NCI-H187 (cell line): ENCODE measurements at places on chromosomes 11 and 22.
A peak's percentile ranks its signal among the peaks of the same experiment; 100 is the strongest.

- DNase-seq = no peak
Observed at GRCh38 chr11:60184824-60185511, 2.1 kb upstream of the MS4A6A start.

- no peak for DNase-seq
Observed at GRCh38 chr22:44620841-44621257, 81.2 kb upstream of the PRR5 start.

DNA sequence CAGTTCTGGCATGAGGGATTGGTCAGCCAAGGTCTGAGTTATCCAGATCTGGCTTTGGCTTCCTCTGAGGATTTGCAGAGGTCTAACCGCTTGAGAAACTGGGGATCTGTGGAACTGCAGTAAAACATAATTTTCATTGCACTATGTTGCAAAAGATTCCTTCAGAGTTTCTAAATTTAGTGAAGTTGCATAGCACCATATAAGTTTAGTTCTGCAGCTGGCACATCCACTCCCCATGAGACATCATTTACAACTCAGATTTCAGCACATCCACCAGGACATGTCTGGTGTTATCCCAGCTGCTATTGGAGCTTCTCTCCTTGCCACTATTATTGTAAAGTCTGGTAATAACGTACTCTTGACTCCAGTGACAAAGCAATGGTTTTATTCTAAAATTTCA is 181.5 kb downstream of the CWF19L2 start:
- no peak for DNase-seq

DNA sequence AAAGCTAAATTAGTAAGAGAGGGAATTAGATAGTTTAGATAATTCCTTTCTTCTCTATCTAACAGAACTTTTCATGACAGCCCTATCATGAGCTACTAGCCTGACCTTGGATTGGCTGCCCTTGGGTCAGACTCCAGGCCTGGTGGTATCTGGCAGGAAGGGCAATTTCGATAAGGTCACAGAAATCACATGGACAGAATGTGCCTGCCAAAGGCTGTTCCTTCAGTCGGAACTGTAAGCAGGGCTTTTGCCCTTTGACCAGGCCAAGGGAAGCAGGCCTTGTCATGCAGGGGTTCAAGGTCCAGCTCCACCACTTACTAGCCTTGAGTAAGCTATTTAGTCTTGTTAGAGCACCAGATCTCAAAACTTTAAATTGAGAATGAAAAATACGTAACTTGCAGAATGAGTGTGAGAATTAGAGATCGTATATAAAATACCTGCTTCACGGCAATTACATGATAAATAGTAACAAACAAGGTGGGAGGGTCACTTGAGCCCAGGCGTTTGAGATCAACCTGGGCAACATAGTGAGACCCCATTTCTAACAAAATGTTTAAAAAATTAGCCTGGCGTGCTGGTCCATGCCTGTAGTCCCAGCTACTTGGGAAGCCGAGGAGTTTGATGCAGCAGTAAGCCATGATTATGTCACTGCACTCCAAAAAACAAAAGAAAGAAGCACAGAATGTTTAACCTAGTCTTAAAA is 60.8 kb upstream of the SC5D start:
- no peak for DNase-seq

- no peak for DNase-seq
Observed at GRCh38 chr11:59187587-59187986, 15.7 kb downstream of the DTX4 start.

DNA sequence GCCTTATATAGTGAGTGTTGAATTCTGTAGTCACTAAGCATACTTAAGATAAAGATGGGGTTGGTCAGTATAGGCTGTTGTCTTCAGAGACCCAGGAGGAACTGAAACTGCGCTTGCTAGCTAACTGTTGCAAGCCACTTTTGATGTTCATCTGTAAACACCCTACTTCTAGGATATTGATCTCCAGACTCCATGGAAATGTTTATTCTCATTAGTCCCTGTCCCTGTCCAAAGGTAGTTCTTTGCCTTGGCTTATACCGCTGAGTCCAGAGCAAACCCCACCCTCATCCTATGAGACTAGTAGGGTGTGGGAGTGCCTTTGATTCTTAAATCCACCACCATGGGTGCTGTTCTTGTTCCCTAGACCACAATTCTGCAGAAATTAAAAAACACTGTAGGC is 36.4 kb downstream of the DEPDC5 start:
- no peak for DNase-seq

- no peak for DNase-seq
Observed at GRCh38 chr11:110219006-110219785, 77.2 kb downstream of the RDX start.

GRCh38 chr11:10902301-10903063 is 44.6 kb upstream of the ZBED5 start:
- no peak for DNase-seq

DNA sequence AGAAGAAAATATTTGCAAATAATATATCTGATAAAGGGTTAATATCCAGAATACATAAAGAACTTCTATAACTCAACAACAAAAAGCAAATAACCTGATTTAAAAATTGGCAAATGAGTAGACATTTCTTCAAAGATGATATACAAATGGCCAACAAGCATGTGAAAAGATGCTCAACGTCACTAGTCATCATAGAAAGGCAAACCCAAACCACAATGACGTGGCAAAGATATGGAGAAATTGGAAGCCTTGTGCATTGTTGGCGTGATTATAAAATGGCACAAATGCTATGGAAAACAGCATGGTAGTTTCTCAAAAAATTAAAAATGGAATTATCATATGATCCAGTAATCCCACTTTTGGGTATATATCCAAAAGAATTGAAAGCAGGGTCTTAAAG is 466.3 kb downstream of the TBC1D22A start:
- no peak for DNase-seq

- no peak for DNase-seq
Observed at GRCh38 chr22:40043081-40043480, 48.3 kb downstream of the FAM83F start.

DNA sequence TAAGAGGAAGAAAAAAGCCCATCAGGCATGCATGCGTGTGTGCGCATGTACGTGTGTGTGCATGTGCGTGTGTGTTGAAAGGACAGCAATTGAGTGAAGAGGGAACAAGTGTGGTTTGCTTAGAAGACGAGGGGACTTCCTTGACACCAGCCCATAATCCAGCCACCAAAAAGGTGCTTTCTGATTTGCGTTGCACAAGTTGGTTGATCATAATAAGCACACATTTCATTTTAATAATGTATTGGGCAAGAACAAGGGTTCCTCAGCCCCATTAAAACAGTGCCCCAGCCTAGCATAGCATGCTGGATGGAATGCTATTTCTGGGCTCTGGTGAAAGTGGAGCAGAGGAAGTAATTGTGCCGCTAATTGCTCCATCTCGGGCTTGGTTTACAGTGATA is 493.2 kb downstream of the MIAT start:
- no peak for DNase-seq

DNA sequence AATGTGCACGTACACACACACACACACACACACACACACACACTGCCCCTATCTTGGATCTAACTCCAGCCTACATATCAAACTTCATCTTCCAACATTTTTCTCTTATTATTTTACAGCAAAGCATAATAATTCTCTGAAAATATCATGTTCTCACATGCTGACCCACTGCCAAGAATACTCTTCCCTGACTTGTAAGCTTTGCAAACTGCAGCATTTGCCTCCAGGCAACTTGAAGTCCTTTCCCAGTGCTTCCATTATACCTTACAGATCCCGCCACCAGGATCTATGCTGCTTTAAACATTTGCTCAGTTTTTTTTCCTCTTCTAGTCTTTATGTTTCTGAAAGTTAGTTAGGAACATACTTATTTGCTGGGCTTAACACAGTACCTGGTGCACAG is 483.3 kb upstream of the ARHGAP42 start:
- no peak for DNase-seq

DNA sequence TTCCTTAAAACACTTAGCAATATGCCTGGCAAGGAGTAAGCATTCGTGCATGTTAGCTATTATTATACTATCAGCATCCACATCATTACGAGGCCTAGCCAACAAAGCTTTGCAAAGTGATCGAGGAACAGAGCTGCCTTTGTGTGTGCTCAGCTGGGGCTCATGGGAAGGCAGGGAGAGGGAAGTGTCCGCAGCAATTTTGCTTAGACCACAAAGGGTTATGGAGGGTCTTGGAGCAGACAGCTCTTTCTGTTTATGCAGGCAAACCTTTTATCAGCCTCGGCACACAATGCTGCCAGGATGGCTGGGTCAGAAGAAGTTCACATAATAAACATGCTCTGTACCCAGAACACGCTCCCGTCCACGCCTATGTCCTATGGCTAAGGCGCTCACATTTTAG is 10.9 kb upstream of the DKK3 start:
- DNase-seq = no peak

DNA sequence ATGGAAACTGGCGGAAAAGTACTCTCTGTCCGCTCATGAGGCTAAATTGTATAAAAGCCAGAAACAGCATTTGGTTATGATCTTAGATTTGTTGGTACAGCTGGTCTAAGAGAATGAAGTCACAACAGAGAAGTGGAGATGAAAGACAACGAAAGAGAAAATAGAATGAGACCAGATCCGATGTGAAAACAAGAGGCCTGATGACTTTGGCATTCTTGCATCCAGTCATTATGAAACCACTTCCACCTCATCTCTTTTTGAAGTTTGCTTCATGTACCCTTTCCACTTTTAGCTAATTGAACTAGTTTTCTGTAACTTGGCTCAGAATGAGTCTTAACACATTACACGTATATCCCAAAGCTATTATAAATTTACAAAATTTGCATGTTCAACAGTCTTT is 1431.7 kb downstream of the LRRC4C start:
- no peak for DNase-seq

GRCh38 chr11:106913141-106913540 is 105.1 kb downstream of the GUCY1A2 start:
- DNase-seq = no peak

- no peak for DNase-seq
Observed at GRCh38 chr11:76408171-76408965, 27.2 kb downstream of the GVQW3 start.

- peak; percentile 53 for DNase-seq
Observed at GRCh38 chr11:126716456-126717083, 284.0 kb downstream of the KIRREL3 start.

GRCh38 chr22:17969701-17970113 is 54.7 kb downstream of the MICAL3 start:
- no peak for DNase-seq

GRCh38 chr11:46363031-46363407 is 15.8 kb downstream of the DGKZ start:
- DNase-seq = no peak

GRCh38 chr22:39300186-39300830 is 19.1 kb downstream of the RPL3 start:
- no peak for DNase-seq

DNA sequence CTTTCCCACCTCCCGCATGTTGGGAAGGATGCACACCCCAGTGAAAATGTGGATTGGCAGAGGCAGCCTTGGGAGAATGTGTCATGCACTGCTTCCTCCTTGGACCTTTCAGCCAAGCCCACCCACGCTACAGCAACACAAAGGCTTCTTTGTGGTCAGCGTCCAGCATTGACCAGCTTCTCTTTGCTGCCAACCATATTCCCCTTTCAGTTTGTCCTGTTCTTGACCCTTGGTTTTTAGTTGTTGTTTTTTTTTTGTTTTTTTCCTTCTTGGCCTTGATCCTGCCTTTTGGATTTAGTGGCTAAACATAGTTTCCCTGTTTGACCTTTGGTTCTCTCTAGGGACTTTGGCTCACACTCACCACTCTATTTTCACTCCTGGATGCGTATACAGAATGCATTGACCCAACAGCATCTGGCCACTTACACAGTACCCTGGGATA is 573.6 kb downstream of the INSC start:
- DNase-seq = no peak

- DNase-seq = no peak
Observed at GRCh38 chr22:48711031-48711431, 1116.6 kb downstream of the BRD1 start.

DNA sequence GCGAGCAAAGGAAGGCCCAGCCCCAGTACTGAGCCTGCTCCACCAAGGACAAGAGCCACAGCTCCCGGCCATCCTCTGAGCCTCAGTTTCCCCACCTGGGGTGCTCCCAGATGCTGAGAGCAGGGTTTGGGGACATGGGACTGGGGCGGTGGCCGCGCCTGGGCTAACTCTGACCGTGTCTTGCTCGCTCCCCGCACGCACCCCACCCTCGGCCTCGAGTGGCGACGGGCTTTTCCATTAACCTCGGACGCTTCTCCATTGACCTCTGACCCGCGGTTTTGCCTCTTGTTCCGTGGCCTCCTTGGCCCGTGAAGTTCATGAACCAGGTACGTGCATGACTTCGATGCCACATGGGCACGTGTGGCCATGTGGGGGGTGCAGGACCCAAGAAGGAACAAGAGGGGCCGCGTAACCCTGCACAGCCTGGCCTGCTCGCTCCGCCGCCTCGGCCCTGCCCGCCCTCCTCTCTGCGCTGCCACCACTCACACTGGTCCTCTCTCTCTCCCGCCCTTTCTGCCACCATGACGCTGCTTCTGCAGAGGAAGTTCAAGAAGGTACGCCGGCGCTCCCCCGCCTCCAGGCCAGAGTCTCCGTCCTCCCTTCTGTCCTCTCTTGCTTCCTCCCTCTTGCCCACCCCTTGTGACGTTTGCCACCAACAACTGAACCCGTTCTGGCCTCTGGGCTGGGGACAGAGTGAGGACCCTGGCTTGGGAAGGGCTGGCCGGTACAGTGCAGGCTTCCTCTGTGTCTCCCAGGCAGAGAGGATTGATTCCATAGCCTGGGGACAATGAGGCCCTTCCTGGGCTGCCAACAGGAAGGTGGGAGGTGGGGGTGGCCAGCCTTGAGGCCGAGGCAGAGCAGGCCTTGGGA is 6.9 kb downstream of the TNNT3 start:
- no peak for DNase-seq

DNA sequence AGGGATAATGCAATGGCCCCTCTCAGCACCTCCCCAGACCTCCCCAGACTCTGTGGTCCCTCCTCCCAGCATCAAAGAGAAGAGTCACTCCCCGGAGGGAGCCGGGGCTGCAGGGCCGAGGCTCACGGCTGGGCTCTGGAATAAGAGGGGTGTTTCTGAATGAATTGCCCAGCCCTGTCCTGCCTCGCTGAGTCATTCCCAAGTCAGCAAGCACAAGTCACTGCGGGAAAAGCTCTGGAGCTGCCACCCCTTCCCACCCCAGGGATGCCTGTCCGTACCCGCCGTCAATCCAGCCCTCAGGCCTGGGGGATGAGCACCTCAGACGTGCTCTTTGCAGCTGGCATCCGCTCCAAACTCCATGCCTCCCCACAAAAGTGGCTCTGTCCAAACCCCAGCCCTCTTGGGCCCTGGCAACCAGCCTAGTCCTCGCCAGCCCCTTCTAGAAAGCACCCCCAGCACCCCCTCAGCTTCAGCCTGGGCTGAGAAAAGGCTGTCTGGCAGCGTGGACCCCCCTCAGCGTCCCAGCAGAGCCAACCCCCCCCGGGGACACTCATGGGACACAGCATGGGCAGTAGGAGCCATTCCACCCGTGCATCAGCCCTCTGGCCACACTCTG is 22.7 kb downstream of the CELSR1 start:
- DNase-seq = no peak
